Tibial nerve (tissue), 4 donors: ENCODE measurements at places on chromosomes 7 and 10.

- H3K4me1 ChIP-seq: no peaks in the 10 kb centered on the region
- no peaks in the 10 kb centered on the region for H3K36me3 ChIP-seq
- no peak overlapping the region for H3K27ac ChIP-seq
- no peaks in the 10 kb centered on the region for H3K27me3 ChIP-seq
These were observed 23.0 kb upstream of the MXI1 start for GRCh38 chr10:110184398-110184797.

DNA sequence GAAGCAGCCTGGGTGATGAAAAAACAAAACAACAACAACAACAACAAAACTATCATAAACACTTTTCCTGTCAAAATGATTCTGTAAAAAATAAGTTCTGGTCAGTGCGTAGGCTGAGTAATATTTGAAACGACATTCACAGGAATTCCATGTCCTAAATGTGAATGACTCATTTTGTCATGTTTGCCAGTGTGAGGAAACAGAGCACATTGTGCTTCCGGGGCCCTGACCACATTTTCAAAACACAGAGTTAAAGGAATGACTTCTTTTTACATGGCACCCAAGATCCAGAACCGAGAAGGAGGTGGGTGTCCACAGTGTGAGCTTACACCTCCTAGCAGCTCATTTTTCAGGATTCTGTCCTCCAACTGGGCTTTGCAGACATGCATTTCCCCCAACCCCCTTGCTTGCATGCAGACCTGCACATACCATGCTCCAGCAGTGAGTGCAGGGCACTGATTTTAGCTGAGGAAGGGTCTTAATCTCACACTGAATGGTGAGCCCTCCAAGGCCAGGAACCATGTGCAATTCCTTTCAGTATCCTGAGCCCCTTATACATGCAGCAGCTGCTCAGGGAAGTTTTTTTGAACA, 3.0 kb downstream of the CLRN3 start:
- DNase-seq: no peak
- peaks cover 22% of the 10 kb centered on the region for H3K4me1 ChIP-seq
- H3K27me3 ChIP-seq: no peaks in the 10 kb centered on the region

DNA sequence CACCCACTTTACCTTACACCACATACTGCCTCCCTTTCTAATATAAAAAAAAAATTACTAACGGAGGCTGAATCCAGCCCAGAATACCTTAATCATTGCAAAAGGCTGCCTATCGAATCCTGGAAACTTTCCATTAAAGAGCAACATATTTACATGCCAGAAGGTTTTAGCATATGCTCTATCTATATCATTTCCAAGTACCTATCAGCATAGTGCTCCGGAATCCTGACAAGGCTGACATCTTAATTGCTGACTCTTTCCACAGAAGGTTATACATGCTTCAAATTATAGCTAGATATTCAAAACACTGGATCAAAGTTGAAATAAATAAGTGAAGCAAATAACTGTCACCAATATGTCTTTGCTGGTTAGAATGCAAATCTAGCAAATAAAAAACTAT, 170.9 kb upstream of the CDK1 start:
- DNase-seq: no peak
- no peaks in the 10 kb centered on the region for H3K27me3 ChIP-seq
- H3K4me3 ChIP-seq: no peak overlapping the region
- no peaks in the 10 kb centered on the region for H3K36me3 ChIP-seq

DNA sequence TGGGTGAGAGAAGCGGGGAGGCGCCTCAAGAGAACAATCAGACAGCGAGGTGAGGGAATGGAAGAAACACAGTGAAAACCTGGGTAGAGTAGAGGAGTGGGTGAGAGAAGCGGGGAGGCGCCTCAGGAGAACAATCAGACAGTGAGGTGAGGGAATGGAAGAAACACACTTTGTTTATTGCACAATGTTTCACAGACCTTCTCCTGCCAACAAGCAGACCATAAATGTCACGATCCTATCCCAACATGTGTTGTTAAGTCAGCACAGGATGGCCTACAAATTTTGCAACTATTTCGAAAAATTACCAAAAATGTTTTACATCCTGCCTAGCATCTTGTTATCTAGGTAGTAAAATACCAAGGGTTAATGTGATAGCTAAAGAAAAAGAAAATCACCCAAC, 115.3 kb downstream of the JAZF1 start:
- H3K27me3 ChIP-seq: no peaks in the 10 kb centered on the region
- peak overlapping the region; percentile 71 for H3K27ac ChIP-seq
- H3K4me3 ChIP-seq: no peak overlapping the region
- no peaks in the 10 kb centered on the region for H3K36me3 ChIP-seq
- H3K4me1 ChIP-seq: peaks cover 7% of the 10 kb centered on the region

GRCh38 chr7:87220734-87221215, 1.2 kb upstream of the TMEM243 start:
- no peak overlapping the region for H3K27ac ChIP-seq
- H3K4me1 ChIP-seq: peaks cover 5% of the 10 kb centered on the region
- H3K27me3 ChIP-seq: no peaks in the 10 kb centered on the region
- no peaks in the 10 kb centered on the region for H3K36me3 ChIP-seq
